ENCODE measurements at places on chromosomes 4 and X.

GRCh38 chrX:150014525-150014924 lies 76.2 kb upstream of the EOLA2 start:
- no peak for DNase-seq

DNA sequence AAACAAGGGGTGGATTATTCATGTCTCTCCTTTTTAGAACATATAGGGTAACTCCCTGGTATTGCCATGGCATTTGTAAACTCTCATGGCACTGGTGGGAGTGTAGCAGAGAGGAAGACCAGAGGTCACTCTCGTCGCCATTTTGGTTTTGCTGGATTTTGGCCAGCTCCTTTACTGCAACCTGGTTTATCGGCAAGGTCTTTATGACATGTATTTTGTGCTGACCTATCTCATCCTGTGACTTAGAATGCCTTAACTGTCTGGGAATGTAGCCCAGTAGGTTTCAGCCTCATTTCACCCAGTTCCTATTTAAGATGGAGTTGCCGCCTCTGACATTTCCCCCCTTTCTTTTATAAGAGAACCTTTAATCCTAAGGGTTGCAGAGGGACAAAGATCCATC lies 45.8 kb downstream of the MGST2 start:
- DNase-seq, result no peak

DNA sequence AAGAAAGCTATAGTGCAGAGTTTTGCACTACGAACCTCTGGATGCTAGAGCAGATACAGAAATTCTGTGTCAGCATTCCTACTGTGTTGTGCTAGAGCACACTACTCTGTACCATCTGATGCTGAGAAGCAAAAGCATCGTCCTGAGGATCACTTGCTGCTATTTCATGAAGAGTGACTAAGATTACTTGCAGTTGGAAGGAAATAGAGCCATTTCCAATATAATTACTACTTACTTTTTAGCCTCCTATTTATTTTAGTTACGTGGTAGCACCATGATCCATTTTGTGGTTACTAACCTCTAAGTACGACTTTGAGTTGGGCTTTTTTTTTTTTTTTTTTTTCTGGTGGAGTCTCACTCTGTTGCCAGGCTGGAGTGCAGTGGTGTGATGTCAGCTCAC lies 226.7 kb downstream of the PALLD start:
- DNase-seq, result no peak

- no peak for DNase-seq
Measured at GRCh38 chr4:14264437-14264836, 636.9 kb upstream of the BOD1L1 start.

DNA sequence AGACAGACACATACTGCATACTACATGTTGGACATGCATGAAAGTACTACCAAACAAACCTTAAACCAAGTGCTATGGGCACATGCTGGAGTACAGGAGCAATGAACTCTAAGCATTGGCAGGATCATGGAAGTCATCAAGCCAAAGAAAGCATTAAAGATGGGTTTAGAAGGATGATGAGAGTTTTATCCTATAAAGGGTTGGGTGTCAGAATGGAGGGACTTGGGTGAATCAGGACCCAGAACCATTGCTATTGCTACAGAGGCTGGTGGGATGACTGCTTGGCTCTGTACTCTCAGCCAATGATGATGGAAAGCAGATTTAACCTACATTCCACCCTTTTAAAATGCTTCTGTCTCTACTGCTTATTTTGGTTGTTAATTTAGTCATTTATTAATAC lies 233.9 kb upstream of the EDA2R start:
- no peak for DNase-seq

DNA sequence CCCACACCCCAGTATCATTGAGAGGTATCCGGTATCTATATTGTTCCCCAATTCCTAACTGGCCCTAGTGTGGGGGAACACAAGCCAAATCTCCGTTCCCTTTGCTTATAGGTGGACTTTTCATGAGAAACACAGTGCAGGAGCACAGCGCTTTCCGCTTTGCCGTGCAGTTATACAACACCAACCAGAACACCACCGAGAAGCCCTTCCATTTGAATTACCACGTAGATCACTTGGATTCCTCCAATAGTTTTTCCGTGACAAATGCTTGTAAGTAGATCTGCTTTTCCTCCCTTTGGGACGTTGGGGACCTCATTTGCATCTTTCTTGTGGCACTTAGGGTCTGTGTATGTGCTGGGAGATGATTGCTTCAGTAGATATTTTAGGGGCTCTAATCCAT lies 1.6 kb downstream of the GRIA3 start:
- no peak for DNase-seq

GRCh38 chrX:65589304-65589703 lies 54.7 kb upstream of the LAS1L start:
- DNase-seq, result no peak
